ENCODE measurements at places on chromosomes 5 and 9. TPM values are rescaled to one million over a fixed set of nuclear protein-coding genes. Genes with fewer than 3 reads are reported as not detected.

GRCh38 chr9:18360005-18360404 is 113.9 kb upstream of the ADAMTSL1 start:
- DNase-seq, result no peak

DNA sequence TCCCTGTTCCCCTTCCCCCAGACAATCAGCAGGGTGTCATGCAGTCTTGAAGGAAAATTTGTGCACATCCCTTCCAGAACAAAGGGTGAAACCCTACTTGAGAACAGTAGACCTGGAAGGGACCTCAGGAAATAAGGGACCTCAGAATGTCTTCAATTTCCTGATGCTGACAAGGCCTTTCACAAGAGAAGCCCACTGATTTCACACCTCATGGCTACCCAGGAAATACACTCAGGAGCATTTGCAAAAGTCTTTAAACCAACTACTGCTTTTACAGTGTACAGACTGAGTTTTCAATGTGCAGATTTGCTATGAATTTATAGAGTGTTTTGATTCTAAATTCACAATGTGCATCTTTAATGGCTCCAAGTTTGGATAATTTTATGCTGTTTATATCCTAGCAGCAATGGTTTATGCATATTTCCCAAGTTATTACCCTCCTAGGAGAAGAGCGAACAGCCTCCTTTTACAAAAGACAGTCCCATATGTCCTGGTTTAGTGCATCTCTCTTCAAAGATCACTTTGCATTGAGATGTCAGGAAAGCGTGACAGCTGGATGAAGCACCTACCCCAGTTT is 74.8 kb downstream of the GALNT10 start:
- no peak for DNase-seq

- DNase-seq, result peak; percentile 51
Observed at GRCh38 chr9:136697146-136697820, 10.0 kb upstream of the AGPAT2 start.

DNA sequence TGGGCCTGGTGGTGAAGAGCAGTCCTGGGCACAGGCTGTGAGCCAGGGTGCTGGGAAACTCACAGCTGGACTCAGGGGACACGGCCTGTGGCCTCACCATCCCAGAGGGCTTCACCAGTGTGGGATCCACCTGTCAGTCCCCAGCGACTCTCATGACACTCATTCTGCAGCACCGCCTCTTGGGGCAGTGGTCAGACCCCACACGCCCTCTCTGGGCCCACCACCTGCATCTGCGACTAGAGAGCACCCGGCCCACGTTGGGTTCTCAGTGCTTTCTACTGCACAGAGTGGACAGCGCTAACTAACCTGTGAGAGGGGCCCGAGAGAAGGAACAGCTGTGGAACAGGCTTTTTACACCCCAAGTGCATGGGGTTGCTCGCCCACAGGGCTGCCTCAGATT is 45.8 kb upstream of the GARNL3 start:
- DNase-seq, result no peak

GRCh38 chr5:33981408-33982162 is 2.9 kb downstream of the SLC45A2 start:
- DNase-seq, result no peak

DNA sequence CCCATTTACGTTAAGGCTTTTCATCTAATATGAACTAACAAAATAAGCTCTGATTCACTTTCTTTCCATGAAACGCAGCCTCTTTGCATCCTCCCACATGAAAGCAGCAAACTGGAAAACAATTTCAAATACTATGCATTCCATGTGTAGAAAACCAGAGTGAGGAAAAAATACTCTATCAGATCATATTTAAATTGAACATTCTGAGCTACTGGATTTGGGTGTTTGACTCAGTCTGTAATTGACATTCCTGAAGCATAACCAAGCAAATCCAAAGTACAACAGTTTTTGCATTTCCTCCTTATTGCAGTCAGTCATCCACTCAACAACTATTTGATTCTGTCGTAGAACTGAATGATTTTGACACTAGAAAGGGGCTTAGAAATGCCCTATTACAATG is 399.1 kb upstream of the NMUR2 start:
- no peak for DNase-seq

DNA sequence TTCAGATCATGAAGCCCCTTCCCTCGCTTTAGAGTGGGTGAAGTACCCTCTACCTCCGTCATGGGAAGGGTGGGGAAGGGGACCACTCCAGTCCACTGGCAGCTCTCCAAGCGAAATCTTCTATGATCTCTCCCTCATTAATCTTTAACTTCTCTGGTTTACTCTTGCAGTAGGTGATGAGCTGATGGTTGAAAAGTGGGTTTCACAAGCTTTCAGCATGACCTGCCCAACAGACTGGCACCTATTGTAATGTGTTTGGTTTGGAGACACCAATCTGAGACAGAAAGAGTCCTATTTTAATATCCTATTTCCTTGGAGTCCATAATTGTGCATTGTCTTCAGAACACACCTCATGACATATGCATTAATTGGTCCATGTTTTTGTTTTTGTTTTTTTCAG is 70.8 kb upstream of the TGFBR1 start:
- no peak for DNase-seq

The DNM1 gene
- 0.67 TPM for total RNA-seq

All from mammary epithelial cell (primary cell).